NCI-H446 treated with DMSO at 0.1 percent for 48 hours (cell line): ENCODE measurements at places on chromosomes 3 and 15.
A peak's percentile ranks its signal among the peaks of the same experiment; 100 is the strongest.

GRCh38 chr3:70011582-70011981 lies 12.0 kb downstream of the SAMMSON start:
- no peak for DNase-seq

DNA sequence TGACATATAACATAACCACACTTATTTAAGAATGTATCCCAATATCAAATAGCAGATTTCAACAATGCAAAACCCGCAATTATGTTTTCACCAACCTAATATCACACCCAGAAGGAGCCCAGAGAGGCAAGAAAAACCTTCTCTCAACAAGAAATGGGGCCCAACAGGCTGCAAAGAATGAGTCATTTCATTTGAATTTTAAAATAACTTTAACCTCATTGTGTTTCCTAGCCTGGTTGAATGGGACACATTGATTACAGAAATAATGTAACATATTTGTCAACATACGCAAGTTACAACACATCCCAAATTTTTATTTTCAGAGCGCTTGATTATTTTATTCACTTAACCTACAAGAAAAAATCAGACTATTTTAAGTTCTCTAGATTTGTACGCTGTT lies 365.1 kb upstream of the SLCO3A1 start:
- no peak for DNase-seq

- no peak for DNase-seq
These were observed at the start of gene SH2D7 for GRCh38 chr15:78092261-78093041. SH2D7 (plus strand) TSS chr15:78092561; CDS start chr15:78092585, 24 bp downstream.

DNA sequence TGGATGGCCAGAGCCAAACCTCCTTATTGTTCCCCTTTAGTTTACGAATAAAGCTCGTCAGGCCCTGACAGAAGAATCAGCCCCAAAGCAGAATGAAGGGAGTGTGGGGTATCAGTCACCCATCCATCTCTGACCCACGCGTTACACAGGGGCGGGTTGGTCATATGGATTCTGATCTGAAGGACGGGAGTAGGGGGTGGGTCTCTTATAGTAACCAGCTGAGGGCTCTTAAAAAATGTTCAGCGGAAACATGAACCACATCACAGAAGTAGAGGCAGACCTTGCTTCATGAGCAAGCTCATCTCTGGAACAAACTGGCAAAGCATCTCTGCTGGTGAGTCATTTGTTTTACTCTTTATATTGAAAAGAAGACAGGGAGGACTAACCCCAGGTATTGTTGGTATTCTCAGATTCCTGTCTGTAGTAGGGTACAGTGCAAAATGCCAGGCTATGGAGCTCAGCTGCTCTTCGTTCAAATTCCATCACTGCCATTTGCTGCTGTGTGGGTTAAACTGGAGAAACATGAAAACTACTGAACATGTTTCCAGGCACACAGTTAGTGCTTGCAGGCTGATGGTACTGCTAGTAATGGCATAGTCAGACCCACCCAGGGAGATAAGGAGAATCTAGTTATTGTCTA lies at the start of gene CXCR6:
Gene CXCR6 (plus strand): TSS at position 258 of the 640 bp plus-strand sequence. CDS start 3,018 bp downstream, outside the sequence.
- no peak for DNase-seq

GRCh38 chr3:186053954-186054791 lies 54.7 kb downstream of the ETV5 start:
- DNase-seq, result no peak

DNA sequence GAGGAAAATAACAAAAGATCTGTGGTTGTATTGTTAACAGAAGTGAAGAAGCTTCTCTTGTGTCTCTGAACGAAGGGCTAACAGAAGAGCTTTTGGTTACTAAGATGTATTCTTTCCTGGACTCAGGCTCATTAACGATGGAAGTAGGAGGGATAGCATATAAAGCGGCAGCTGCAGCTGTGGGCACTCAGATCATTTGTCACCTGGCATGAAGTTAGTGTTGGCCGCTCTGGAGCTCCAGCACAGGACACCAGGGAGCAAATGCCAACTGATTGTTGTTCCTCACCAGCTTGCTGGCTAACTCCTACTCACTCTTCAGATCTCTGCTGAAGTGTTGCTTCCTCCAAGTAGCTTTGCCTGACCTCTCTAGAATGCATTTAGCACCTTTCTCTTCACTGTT lies 15.5 kb upstream of the SLITRK3 start:
- peak; percentile 48 for DNase-seq

- no peak for DNase-seq
These were observed 5.2 kb upstream of the PFN2 start for GRCh38 chr3:149975919-149976318.

- DNase-seq, result peak; percentile 55
These were observed 4.6 kb upstream of the P2RY14 start for GRCh38 chr3:151282921-151283320.

GRCh38 chr3:53254509-53255422 lies 1.1 kb downstream of the TKT start:
- DNase-seq, result no peak

DNA sequence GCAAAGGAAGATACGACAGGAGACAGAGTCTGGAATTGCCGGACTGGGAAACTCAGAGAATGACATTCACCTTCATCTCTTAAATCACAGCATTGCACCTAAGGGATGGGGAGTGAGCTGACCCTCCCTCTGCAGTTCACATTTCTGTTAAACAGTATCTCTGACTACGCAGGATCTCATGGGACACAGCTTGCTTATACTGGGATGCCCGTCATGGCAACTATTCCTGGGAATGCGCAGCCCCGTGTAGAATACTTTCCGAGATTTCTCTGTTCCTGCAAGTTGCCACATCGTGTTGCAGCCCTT lies 232.5 kb upstream of the HES1 start:
- no peak for DNase-seq

- no peak for DNase-seq
These were observed 38.2 kb downstream of the CORO2B start for GRCh38 chr15:68617001-68617400.

- no peak for DNase-seq
These were observed 32.1 kb downstream of the EFHB start for GRCh38 chr3:19901918-19902317.

- DNase-seq, result no peak
These were observed 386.7 kb downstream of the RSL24D1 start for GRCh38 chr15:54810031-54810430.

- DNase-seq, result no peak
These were observed 147.6 kb downstream of the KLF13 start for GRCh38 chr15:31474059-31474868.

DNA sequence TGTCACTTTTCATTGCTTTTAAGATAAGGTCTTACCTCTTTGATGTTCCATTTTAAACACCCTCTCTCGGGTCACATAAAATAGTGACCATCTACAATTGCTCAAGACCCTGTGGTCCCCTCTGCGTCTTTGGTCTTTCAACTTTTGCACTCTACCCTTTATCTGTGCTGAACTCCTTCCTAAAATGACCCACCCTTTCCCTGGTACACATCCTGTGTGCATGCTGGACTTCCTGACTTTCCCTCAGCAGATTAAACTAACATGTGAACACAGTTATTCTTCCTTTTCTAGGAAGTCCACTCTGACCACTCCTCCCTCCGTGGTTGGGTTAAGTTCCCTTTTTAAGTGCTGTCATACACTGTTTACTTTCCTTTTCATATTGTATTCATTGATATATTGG lies 414.2 kb downstream of the GABRB3 start:
- DNase-seq, result no peak

- DNase-seq, result no peak
These were observed 300.1 kb downstream of the ROBO1 start for GRCh38 chr3:79467721-79468120.

GRCh38 chr15:51658664-51659063 lies 22.6 kb upstream of the SCG3 start:
- DNase-seq, result no peak

DNA sequence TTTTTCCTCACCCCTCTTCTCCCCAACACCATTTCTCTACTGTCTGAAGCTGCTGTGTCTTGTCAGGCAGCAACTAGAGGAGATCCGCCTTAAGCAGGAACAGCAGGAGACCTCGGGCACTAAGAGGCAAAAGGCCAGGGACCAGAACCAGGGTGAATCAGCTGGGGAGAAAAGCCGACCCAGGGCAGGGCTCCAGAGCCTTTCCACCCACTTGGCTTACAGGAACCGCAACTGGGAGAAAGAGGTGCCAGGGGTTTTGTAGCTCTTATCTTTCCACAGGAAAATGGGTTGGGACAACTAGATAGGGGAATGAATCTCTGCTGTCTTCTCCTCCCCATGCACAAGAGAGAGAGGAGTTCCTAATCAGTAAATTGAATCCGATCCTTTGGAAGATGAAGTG lies 3.0 kb upstream of the NGRN start:
- no peak for DNase-seq

DNA sequence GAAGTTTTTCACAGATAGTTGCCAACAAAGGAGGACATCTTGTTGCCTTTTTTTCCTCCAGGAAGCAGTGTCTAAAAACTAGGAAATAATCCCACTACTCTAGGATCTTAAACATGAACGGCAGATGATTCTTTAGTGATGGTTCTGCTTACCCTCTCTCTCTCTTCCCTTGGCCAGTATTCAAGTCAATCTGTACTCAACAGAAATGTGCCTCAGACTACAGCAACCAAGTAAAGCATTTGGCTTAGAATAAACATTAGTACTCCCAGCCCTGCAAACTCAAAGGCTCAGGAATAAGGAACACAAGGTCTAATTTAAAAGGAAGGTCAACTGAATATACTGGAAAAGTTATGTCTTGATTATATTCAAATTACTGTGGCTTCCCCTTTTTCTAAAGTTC lies 8.7 kb downstream of the NPTN start:
- DNase-seq, result no peak

DNA sequence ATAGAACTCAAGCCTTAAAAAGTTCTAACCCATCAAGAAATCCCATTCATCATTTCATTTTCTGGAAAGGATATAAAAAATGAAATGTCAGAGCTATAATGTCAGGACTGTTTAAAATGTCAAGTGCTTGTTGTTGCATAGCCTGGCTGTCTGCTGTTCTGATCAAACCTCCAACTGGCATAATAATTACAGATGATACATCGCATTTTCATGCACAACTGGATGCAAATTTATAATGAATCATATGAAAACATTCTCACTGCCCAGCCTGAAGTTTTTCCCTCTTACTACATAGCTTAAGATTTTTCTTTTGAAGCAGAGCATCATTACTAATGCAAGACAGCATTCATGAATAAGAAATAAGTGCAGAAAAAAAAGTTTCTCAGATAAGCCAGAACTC lies 46.5 kb downstream of the GUCA1C start:
- DNase-seq, result no peak

DNA sequence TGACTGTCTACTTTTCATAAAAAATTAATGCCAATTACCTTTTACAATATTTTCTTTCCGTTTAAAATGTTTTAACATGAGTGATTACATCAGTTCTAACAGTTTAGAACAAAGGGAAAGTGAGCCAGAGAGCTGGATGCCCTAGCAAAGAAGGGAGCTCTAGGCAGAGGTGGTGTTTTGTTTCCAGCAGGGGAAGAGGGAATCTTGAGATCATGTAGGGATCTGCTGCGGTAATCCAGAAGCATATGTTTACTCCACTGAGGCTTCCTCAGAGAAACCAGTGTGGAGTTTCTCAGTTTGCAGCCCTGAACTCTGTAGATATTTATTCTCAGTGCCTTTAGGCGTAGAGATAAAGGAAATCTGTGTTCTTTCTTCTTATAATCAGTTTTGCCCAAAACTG lies 399.3 kb downstream of the NLGN1 start:
- DNase-seq, result no peak

GRCh38 chr3:20622304-20622703 lies 436.3 kb upstream of the SGO1 start:
- no peak for DNase-seq

DNA sequence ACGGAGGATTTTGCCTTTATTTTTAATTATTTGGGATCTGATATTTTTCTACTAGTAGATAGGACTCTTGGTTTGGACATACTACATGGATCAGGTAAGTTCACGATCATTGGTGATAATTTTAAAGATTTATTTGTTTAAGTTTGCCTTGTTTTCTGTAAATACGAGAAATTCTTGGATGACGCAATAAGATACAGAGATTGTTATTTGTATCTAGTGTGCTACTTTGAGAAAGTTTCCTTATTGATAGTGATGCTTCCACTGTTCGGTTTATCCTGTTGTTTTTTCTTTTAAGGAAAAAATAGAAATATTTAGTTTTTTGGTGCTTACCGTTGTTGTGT lies 577 bp downstream of the CHD2 start:
- DNase-seq, result no peak

DNA sequence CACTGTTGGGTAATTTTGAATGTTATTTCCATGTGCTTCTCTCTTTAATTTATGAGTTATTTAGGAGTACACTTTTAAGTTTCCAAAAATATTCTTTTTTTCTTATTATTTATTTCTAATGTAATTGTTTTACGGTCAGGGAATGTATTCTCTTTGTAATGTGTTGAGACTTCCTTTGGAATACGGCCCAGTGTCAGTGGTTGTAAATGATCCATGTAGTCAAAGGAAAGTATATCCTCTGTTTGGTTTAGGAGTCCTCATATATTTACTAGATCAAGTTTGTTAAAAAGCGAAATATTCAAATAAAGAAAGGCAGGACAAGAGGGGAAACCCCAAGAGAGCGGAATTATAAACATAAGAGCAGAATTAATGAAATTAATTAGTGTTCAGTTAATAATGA lies 49.0 kb upstream of the ADGRG7 start:
- no peak for DNase-seq

DNA sequence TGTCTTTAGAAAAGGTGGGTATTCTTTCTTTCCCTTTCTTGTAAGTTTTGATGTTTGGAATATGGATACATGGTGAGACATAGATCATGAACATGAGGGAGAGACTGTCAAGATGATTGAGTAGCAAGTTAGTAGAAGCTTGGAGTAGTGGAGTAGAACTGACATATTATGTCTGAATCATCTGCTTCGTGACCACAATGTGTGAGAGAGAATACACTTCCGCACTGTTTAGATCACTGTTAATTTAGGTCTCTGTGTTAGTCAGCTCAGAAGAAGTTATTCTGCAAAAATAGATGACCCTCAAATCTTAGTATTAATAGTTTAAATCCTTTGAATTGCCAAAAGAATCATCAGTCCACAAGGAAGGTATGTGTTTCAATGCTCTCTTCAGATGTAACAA lies 151.0 kb downstream of the OXSM start:
- no peak for DNase-seq

GRCh38 chr15:42919799-42920518 lies 619 bp downstream of the TTBK2 start:
- DNase-seq, result no peak

DNA sequence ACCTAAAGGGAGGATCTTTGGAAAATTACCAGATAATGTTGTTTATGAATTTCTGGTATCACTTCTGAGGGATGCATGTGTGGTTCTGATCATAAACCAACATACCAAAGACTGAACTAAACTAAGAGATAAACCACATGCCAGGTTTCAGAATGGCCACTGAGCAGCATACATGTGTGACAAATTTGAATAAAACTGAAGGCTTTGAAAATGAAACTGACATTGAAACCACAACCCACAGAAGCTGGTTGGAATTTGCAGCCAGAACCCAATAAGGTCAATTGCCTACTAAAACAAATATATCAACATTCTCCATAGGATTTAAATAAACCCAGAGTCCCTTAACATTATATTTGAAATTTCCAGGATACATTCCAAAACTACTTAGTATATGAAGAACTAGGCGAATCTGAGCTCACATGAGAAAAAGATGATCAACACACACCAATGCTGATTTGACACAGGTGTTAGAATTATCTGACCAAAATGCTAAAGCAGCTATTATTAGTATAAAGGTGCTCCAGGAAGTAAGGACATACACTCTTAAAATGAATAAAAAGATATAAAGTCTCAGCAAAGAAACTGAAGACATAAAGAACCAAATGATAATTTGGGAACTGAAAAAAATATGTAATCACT lies 125.0 kb downstream of the ZNF280D start:
- no peak for DNase-seq

- no peak for DNase-seq
These were observed 113.7 kb downstream of the WNT5A start for GRCh38 chr3:55373423-55373822.
